ENCODE measurements at places on chromosomes 2 and 18.

GRCh38 chr18:5288517-5288935, 7.0 kb downstream of the ZBTB14 start:
- no peak for DNase-seq

DNA sequence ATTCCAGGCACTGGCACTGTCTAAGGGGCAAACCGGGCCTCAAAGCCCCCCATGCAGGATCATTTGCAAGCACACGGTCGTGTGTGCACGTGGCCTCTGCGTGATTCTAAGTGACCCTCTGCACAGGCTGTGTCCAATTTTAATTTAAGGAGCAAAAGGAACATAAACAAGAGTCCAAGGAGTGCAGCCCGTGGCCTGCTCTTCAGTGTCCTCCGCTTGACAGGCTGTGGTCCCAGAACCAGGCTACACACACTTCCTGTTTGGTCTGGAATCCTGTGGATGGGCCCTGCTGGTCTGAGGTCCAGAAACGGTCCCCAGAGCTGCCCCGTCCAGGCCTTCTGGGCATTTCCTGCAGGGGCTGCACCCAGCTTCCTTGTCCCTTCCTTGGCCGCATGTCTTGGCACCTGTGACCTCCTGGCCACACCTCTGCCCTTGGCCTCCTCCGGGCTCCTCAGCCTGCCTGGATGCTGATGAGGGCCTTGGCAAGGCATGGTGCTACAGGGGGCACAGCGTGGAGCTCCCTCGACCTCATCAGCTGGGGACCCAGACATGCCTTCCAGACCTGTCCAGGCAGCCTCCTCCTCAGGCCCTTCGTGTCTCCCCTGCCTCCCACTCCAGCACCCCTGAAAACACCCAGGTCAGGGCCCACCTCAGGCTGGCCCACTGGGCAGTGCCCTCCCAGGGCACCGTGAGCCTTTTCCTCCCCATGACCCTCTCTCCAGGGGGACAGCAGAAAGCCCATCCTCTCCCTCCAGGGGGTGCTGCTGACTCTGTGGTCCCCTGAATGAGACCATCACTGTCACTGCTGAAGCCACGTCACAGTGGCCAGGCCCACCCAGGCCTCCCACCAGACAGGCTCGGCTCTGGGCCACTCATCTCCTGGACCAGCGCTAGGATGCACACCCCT, 136.4 kb upstream of the GPC1 start:
- DNase-seq, result no peak

DNA sequence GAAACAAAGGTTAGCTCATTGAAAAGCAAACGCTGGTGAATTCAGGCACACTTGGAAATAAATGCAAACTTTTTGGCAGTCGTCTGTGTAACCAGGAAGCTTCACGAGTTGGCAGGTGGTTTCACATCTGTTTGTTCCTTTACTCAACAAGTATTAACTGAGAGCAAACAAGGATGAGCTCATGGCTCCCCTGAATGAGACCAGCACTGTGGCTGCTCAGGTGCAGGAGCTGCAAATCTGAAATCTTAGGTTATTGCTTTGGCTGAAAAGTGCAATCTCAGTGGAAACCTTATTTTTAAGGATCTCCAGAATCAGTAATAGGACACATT, 46.3 kb downstream of the SH3RF3 start:
- DNase-seq, result no peak

DNA sequence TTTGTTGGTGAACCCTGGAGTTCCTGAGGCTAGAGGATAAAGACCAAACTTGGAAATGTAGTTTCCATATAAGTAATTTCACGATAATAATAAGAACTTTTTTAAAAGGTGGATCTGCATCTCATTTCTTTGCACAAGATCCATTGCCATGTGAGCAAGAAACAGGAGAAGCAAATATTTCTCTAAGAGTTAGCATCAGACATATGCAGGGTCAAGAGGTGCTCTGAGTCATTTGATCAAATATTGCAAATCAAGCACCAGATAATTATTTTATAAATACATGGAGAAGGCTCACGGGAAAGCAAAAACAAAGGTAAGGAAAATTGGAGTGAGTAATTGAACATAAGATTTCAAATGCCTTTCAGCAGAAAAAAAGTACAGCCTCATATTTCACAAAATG, 118.0 kb downstream of the DTNA start:
- DNase-seq, result no peak

DNA sequence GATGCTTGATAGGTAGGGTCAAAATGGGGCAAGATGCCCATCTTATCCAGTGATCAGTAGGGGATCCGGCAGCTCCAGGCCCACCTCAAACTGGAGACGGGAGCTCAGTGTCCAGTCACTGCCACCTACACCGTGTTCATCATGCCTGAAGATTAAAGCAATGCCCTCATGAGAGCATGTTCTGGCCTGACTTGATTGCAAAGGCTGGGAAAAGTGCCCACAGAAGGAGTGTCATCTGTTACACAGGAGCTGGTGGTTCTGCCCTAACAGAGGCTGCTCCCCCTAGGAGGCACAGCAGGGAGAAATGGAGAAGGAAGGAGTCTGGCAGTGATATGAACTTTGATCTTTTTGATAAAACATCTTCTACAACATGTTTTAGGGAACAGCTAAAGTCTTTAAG, 92.3 kb downstream of the CCBE1 start:
- DNase-seq, result no peak

DNA sequence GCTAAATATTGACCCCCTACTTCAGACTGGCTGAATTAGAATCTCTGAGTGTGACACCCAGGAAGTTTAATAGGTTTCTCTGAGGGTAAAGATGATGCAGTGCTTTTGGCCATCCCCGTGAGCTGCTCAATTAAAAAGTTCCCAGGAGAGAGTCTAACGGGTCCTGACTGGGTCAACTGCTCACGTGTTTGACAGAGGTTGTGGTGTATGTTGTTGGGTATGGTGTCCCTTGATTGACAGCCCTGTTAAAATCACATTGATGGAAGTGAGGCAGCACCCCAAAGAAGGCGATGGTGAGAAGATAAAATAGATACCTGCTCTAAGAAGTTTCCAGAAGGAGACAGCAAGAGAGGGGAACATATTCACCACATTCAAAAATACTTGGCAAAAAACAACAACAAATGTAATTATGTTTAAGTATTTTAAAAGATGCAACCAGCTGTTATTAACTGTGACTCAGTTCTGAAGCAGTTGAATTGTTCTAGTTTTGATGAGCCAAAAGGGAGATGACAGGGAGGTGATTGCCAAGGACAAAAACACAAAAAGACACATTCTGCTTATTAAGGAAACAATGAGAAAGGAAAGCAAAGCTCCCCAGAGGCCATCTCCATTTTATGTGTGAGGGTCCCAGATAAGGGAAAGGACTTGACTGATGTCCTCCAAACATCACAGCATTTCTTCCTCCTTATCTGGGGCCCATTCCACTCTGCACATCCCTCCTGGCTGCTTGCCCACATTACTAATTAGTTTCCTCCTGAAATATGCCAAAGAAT, 11.5 kb upstream of the GMCL1 start:
- no peak for DNase-seq

- DNase-seq, result no peak
Observed at GRCh38 chr2:105460048-105460732, 61.3 kb upstream of the FHL2 start.

- no peak for DNase-seq
Observed at GRCh38 chr2:10499275-10499907, 51.3 kb upstream of the ODC1 start.

- no peak for DNase-seq
Observed at GRCh38 chr18:23574611-23575308, 11.5 kb downstream of the NPC1 start.

- no peak for DNase-seq
Observed at GRCh38 chr2:33210626-33211025, 263.9 kb downstream of the LTBP1 start.

- no peak for DNase-seq
Observed at GRCh38 chr2:64624108-64624610, 29.6 kb downstream of the SERTAD2 start.

DNA sequence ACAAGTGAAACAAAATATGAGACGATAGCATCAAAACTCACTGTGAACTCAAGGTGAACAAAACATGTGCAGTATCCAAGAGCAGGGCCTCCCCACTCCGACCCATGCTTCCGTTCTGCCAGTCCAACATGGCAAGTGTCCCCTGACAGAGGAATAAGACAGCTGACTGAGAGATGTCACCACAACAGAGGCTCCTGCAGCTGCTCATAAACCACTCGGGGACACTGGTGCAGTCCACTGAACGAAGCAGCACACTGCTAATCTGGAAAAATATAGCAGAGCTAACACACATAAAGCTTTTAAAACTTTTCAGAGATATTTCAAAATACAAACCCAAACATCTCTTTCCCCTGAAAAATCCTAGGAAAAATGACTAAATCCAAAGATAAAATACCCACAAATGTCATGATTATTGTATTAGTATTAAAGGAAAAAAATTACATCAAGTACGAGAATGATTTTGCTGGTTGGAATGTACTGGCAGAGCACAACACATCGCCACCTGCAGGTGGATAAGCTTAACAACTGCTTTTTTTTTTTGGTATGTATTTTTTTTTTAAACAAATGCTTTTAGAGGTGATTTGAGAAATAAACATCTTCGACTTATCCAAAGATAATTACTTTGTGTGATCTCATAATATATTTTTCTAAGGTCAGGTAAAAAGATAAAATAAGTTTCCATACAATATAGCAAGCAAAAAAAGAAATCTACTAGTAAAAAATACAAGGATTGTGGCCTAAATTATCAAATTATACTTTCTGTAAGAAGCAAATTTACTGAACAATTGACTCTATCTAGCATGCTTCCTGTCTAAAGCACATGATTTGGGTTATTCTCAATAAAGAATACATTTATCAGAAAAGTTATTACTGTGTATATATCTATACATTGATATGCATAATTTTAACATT, 18.6 kb downstream of the THADA start:
- peak; percentile 36 for DNase-seq

DNA sequence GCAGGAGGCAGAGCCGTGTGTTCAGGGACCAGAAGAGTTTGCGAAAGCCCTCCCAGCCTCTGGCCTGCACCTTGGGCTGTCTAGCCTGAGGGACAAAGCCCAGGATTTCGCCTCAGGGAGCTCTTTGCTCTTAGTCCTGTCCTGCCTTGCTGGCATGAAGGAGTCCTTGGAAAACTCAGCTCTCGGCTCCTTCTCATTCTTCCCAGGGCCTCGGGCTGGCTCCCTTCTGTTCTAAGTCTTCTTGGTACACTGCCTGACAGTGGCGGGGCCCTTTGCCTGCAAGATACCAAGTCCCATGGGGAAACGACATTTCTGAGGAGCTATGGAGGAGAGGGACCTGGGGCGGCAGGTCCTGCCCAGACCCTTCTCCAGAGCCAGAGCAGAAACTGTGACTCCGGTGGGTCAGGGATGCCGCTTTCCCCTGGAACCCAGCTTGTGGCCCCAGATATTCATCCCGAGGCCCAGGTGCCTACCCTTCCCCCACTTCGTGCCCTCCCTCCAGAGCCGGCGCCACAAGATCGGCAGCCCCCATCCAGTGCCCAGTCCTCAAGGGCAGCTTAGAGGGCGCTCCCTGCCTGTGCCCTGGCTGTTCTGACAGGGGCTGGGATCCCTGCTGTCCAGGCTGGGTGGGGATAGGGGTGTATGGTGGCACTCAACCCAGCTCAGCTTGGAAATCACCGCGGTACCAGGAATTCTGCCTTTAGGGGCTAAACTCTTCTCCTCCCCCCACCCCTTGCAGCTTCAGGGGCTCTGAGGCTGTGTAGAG, 5.5 kb upstream of the CYP26B1 start:
- no peak for DNase-seq

DNA sequence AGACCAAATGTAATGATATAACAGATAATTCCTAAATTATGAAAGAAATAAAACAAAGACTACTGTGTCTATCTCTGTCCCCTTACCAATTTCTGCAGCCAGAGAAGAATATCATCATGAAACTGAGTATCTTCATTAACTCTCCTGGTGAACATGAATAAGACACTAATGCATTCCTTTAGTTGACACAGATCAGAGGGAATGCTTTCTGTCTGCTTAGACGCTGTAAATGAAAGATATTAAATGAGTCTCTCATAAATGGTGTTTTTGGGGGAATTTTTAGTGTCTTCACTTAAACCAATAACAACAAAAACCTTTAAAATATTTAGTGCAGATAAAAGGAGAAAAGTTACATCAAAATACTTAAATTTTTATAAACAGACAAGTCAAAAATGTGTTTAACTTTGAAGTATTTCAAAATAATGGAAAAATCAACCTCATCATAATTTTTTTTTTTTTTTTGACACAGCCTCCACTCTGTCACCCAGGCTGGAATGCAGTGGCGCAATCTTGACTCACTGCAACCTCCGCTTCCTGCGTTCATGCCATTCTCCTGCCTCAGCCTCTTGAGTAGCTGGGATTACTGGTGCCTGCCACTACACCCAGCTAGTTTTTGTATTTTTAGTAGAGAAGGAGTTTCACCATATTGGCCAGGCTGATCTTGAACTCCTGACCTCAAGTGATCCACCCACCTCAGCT, 16.0 kb downstream of the EPG5 start:
- no peak for DNase-seq

- no peak for DNase-seq
Observed at GRCh38 chr2:62343206-62343605, 147.3 kb downstream of the B3GNT2 start.

DNA sequence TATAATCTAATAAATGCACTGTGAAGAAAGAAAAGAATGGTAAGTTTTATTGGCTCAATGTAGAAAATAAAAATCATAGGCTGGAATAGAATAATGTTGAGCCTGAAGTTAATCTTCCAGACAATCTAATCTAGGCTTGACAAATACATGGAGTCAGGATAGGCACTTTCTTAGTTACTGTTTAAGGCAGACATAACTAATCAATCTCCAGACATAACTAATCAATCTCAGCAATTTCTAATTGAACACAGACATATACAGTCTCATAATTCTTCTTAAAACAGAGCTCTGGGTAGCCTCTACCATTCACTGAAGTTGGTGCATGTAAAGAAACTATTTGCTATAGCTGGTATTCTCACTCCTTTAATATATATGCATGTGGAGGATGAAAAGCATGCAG, 150.1 kb upstream of the CTAGE1 start:
- no peak for DNase-seq

GRCh38 chr2:136130045-136130444, 12.1 kb upstream of the CXCR4 start:
- no peak for DNase-seq

GRCh38 chr2:196263181-196263747, 91.9 kb upstream of the STK17B start:
- DNase-seq, result peak; percentile 78

- DNase-seq, result no peak
Observed at GRCh38 chr2:241966647-241967466, 97.3 kb downstream of the RTP5 start.

DNA sequence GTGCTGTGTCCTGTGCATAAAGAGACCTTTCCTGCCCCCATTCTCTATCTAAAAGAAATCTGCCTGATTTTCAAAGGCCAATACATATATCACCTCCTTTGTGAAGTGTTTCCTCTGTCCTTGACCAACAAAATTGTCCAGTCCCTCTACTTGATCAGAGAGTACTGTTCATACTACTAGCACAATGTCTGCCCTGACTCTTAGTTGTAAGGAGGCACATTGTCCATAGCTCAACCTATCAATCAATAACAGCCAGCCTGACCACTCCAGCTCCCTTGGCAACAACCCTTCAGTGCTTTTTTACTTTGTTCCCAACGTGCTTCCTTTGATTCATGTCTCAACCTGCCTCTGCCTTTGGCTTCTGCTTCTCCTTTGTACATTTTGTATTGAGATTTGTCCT, 398.9 kb downstream of the TRIB2 start:
- no peak for DNase-seq

All from CD4-positive, alpha-beta T cell treated with Interleukin-15 for 4 hours (primary cell).